Kidney (tissue), 22 donors: ENCODE measurements at places on chromosomes 6 and 20.

DNA sequence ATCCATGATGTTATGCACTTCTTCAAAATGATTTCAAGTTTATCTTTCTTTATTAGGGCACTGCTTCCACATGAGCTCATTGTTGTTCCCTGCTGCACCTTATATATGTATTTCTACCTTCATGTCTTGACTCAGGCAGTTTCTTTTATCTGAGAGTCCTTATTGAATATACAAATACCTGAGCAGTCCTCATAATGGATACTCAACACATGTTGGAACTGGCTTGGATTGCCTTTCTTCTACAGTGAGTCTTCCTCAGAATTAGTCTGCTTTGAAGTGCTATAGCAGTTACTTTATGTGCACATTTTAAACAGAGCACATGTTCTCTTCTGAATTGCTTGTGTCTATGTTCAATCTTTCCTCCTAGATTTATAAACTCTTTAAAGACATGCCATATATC lies 45.3 kb upstream of the LOC128125822 start:
- DNase-seq, result no peak

- DNase-seq, result peak; percentile 61
Measured at GRCh38 chr20:37914672-37915433, 11.9 kb downstream of the VSTM2L start.

- DNase-seq, result no peak
Measured at GRCh38 chr6:133198725-133199124, 42.4 kb upstream of the EYA4 start.

DNA sequence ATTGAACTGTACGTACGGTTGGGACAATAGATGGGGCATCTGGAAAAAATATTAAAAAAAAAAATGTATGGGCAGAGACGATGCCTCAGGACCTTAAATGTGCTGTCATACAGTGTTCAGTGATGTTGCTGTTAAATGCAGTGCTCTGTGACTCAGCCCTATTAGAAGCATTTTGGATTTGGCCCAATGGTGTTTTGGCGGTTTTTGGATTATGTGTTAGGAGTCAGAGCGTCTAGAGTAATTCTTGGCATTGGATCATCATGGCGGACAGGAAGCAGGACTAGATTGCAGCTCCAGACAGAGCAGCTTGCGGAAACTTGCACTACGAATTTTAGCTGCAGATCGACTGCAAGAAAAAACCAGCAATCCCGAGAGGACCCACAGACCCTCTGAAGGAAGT lies 280.0 kb downstream of the SOX4 start:
- DNase-seq, result no peak

GRCh38 chr20:9498322-9498721 lies 16.1 kb upstream of the LAMP5 start:
- DNase-seq, result no peak

DNA sequence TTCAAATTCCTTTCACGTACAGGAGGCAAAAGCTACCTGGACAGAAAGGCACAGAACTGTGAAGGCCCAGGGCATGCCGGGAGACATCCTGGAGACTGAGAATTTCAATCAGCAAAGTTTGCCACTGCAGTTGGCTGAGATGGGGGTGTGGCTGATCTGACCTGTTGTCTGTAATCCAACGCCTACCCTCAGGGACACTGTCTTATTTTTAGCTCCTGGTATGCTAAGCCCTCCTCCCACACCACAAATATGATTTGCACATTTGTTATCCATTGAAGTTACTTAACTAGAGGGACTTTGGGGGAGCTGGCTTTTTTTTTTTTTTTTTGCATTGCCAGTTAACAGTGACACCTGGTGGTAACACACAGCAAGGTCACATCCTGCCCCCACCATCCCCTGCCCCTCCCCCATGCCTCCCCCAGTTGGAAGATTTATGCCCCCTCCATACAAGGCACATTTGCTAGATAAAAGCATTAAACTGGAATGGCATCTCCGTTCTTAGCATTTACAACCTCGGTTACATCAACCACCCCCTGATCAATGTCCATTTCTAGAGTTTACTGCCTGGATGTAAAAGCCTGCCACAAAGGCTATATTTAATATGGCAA lies 40.4 kb downstream of the TTI1 start:
- DNase-seq, result peak; percentile 28

GRCh38 chr20:39823224-39823623 lies 861.1 kb downstream of the DHX35 start:
- DNase-seq, result peak; percentile 15

- no peak for DNase-seq
Measured at GRCh38 chr6:14020551-14020950, 95.8 kb downstream of the RNF182 start.

GRCh38 chr6:166604911-166605310 lies 18.4 kb upstream of the RAMACL start:
- DNase-seq, result no peak

GRCh38 chr6:108027594-108027993 lies 46.9 kb downstream of the OSTM1 start:
- peak; percentile 77 for DNase-seq

DNA sequence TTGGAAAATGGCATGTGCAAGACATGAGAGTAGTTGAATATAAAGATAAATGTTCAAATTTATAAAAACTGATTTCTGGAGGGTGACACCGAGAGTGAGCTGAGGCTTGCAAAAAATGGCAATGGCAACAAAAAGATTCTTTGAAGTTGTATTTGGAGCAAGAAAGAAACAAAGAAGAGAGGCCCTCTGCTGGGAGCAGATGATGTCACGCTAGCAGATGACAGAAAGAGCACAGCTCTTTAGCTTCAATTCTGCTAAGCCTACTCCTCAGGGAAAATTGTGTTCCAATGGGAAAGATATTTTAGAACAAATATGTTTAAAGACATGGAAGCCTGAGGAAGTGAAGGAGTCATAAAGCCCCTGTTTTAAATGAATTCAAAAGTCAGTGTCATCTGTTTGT lies 125.3 kb upstream of the NOX3 start:
- DNase-seq, result no peak

DNA sequence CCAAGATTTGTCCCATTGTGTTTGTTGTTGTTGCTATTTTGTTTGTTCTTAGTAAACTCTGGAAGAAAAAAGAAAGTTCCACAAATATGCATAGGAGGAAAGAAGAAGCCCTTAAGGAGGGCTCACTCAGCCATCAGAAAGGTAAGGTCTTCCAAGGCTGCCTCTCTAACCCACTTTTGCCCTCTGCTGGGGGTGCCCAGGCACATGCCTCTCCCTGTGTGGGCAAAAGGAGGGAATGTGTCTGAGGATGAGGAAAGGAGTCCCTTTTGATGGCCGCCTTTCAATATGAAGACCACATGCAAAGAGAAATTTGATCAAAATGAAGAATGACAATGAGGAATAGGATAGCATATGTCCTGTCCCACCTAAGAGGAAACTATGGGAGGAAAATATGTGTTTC lies 248.2 kb upstream of the POU3F2 start:
- no peak for DNase-seq

DNA sequence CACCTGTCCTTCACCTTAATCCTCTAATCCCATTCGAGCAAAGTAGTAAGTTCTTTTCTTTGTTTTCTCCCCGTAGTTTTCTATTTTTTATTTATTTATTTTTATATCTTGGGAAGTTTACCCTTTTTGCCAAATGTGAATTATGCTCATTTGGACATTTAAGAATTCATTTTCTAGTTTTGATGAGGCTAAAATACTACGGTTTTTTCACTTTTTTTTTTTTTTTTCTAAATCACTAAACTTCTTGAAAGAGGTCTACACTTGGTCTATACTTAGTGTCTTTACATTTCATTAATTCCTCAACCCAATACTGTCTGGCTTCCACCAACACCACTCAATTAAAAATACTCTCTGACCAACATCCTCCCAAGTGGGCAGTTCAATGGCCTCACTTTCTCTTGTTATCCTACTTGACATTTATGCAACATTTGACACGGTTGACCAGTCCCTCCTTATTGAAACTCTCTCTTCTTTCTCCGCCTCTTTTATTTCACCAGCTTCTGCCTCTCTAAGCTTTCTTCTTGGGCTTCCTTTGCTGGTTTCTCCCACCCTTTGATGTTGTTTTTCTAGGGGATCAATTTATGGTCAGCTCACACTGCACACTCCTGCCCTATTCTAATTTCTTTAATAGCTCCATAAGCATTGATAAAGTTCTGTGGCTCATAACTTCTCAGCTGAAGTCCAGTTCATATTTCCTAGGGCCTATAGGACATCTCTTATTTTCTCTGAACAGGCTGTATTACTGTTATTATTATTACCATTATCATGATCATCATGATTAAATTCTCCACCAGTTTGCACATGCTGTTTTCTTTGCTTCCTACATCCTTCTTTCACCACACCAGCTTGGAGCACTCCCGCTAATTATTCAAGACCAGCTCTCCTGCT lies 72.6 kb upstream of the CITED2 start:
- DNase-seq, result no peak

DNA sequence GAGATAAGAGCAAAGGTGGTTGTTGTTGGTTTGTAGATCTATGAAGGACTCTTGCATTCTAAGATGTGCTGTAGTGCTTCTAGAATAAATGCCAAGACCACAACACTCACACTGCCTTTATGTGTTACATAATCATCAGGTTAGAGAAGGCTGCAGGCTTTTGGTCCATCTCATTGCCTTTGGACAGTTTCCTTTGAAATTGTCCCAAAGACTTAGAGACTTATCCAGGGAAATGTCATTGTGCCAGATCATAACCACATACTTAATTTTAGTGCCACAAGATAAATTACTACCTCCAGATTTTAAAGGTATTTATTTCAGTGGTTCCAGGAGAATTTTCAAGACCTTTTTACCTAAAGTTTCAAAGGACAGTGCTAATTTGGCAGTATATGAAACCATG lies 666.6 kb upstream of the CITED2 start:
- DNase-seq, result no peak

GRCh38 chr6:3551716-3552511 lies 95.1 kb upstream of the SLC22A23 start:
- no peak for DNase-seq

- peak; percentile 78 for DNase-seq
Measured at GRCh38 chr6:29847871-29848630, 20.4 kb downstream of the HLA-G start.

- DNase-seq, result no peak
Measured at GRCh38 chr6:11921017-11921438, 91.1 kb upstream of the HIVEP1 start.

DNA sequence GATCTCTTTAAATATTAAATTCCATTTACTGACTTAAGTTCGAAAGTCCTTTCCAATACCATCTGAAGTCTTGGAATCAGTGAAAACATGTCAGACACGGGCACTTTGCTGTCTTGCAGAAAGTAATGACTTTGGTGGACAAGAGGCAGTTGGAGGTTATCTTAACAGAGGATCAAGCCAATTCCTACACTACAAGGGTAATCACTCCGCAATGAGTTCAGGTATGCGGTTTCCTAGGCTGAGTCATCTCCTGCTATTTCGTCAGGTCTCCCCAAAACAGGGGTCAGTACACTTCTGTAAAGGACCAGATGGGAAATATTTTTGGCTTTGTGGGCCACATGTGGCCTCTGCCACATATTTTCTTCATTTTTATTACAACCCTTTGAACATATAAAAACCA lies 656.6 kb downstream of the KIF16B start:
- no peak for DNase-seq

DNA sequence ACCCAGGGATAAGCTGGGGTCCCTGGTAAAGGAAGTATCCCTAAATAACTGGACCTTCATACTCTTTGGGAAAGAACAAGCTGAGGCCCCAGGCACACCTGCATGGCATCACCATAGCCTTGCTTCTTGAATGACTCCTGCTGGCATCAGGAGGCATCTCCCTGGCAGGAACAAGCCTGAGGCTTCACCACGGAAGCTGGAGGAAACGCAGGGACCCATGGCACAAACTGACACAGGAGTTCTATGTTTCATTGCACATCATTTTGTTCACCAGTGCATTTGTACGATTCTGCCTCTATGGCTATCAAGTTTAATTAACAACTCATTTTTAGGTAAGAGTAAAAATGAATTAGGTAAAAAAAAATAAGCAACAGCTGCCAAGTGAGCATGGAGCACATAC lies 619 bp upstream of the PDE7B start:
- DNase-seq, result peak; percentile 18

DNA sequence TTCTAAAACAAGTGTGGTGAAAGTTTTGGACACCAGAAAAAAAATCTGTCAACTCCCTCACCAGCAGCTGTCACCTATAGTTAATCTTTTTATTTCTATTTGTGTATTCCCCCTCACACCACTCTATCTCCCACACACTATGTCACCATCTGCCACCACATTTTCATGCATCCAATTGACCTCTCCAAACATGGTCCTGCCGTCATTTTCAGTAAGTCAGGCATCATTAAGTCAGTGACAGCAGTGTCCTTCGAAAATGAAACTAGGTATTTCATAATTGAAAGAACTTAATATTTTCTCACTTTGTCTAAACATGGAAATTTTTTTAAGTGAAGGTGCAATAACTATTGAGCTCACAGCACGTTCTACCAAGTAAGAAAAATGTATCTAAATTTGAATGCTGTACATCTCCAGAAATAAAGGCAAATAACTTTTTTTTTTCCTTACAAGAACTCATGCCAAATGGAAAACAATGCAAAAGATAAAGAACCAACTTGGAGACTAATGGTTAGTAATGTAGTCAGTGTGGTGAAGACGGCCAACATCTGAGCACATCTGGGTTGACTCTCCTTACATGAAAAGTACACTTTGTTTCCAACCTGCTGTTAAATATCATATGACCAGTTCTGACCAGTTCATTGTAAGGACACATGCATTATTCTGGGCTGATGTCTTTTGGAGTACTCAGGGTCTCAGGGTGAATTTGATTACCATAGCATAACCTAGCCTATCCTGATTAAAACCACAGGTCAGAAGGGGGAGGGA lies 623.3 kb upstream of the MANEA start:
- no peak for DNase-seq

- no peak for DNase-seq
Measured at GRCh38 chr6:170461556-170462365, 91.3 kb downstream of the PSMB1 start.

- no peak for DNase-seq
Measured at GRCh38 chr6:72716916-72717315, 95.1 kb downstream of the KCNQ5 start.
